CD8-positive, alpha-beta memory T cell (primary cell): ENCODE measurements at places on chromosomes 2 and 18.

DNA sequence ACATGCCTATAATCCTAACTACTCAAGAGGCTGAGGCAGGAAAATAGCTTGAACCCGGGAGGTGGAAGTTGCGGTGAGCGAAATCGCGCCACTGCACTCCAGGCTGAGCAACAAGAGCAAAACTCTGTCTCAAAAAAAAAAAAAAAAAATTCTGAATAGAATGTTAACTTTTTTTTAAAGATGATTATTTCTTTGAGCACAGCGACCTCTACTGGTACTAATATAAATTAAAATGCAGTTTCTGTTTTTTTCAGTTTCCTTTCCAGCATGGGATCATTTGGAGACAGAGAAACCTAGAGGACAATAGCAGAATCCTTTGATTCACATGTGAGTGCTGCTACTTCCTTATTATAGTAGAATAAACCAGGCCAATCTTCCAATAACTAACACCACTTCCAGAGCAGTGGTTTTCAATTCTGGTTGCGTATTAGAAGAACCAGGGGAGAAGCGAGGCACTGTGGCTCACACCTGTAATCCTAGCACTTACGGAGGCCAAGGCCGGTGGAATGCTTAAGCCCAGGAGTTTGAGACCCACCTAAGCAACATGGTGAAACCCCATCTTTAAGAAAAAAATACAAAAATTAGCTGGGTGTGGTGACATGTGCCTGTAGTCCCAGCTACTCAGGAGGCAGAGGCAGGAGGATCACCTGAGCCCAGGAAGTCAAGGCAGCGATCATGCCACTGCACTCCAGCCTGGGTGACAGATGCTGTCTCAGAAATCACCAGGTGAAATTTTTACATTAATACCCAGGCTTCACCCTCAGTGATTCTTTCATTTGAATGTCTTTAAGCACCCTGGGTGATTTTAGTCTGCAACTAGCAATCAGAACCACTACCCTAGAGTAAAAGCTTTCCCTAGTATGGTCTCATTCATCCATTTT, 10.1 kb downstream of the SRSF7 start:
- peaks cover 26% of the 10 kb centered on the region for H3K4me1 ChIP-seq
- H3K36me3 ChIP-seq = peaks cover 29% of the 10 kb centered on the region
- no peaks in the 10 kb centered on the region for H3K27me3 ChIP-seq
- peak; percentile 54 for DNase-seq
- no peak overlapping the region for H3K27ac ChIP-seq

DNA sequence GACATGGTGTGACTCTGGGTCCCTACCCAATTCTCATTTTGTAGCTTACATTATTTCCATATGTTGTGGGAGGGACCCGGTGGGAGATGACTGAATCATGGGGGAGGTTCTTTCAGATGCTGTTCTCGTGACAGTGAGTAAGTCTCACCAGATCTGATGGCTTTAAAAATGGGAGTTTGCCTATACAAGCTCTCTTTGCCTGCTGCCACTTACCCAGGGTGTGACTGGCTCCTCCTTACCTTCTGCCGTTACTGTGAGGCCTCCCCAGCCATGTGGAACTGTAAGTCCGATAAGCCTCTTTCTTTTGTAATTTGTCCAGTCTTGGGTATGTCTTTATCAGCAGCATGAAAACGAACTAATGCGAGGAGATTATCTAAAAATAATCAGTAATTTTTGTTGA, 1683.2 kb upstream of the SLC39A10 start:
- H3K4me1 ChIP-seq = no peaks in the 10 kb centered on the region
- no peak overlapping the region for H3K4me3 ChIP-seq
- H3K36me3 ChIP-seq = no peaks in the 10 kb centered on the region

- no peaks in the 10 kb centered on the region for H3K36me3 ChIP-seq
- no peak overlapping the region for H3K27ac ChIP-seq
- H3K4me1 ChIP-seq = no peaks in the 10 kb centered on the region
- no peak overlapping the region for H3K4me3 ChIP-seq
- no peaks in the 10 kb centered on the region for H3K27me3 ChIP-seq
- DNase-seq = no peak
Observed at GRCh38 chr18:55246278-55246677, 287.0 kb upstream of the CCDC68 start.

GRCh38 chr2:147456779-147457178, 388.1 kb upstream of the ACVR2A start:
- no peaks in the 10 kb centered on the region for H3K36me3 ChIP-seq
- no peaks in the 10 kb centered on the region for H3K27me3 ChIP-seq

GRCh38 chr18:35189510-35189909, 51.3 kb upstream of the ZNF397 start:
- H3K36me3 ChIP-seq = no peaks in the 10 kb centered on the region
- H3K4me1 ChIP-seq = no peaks in the 10 kb centered on the region
- no peak for DNase-seq

DNA sequence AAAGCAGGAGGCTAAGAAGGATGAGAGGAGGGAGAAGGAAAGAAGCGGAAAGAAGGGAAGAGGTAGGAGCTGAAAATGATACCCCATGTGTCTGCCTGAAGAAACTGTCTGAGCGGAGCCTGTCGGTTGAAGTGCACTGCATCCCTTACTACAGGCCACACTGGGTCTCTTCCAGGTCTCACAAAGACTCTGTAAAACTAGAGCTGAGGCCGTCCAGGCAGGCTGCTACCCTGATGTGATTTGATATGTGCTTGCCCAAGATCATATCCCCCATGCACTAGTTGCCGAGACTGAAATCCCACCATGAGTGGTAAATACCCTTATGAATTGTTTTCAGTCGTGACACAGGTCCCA, 134.4 kb downstream of the MAIP1 start:
- no peaks in the 10 kb centered on the region for H3K36me3 ChIP-seq
- no peak for DNase-seq
- H3K4me1 ChIP-seq = no peaks in the 10 kb centered on the region
- no peaks in the 10 kb centered on the region for H3K27me3 ChIP-seq
- H3K27ac ChIP-seq = no peak overlapping the region

- no peaks in the 10 kb centered on the region for H3K4me1 ChIP-seq
- DNase-seq = peak; percentile 19
- no peaks in the 10 kb centered on the region for H3K36me3 ChIP-seq
- no peak overlapping the region for H3K4me3 ChIP-seq
- no peaks in the 10 kb centered on the region for H3K27me3 ChIP-seq
Observed at GRCh38 chr2:128451084-128452023, 132.7 kb upstream of the HS6ST1 start.

- no peaks in the 10 kb centered on the region for H3K36me3 ChIP-seq
- no peaks in the 10 kb centered on the region for H3K4me1 ChIP-seq
- H3K27me3 ChIP-seq = no peaks in the 10 kb centered on the region
Observed at GRCh38 chr2:231288590-231288989, 90.2 kb downstream of the ARMC9 start.

DNA sequence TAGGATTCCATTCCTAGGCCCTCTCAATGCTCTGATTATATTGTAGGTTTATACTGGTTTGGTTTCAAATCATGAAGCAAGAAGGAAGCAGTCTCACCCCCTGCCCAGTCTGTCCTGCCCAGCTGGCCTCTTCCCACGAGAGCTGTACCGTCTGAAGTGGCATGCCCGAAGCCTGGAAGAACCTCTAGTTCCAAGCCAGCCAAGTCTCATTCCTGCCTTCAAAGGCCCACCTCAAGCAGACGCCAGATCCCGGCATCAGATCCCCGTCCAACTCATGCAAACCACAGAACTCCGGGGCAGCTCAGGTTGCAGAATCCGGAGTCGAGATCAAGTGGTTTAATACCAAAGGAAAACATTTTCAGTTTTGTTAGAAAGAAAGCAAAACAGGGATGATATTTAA, 234.4 kb downstream of the LPIN1 start:
- no peaks in the 10 kb centered on the region for H3K36me3 ChIP-seq
- no peaks in the 10 kb centered on the region for H3K4me1 ChIP-seq
- no peak overlapping the region for H3K4me3 ChIP-seq
- no peak for DNase-seq
- H3K27me3 ChIP-seq = no peaks in the 10 kb centered on the region

- no peaks in the 10 kb centered on the region for H3K36me3 ChIP-seq
- peak overlapping the region; percentile 22 for H3K27ac ChIP-seq
- no peak overlapping the region for H3K4me3 ChIP-seq
- no peak for DNase-seq
- H3K27me3 ChIP-seq = no peaks in the 10 kb centered on the region
- H3K4me1 ChIP-seq = peaks cover 14% of the 10 kb centered on the region
Observed at GRCh38 chr2:10034333-10035052, 8.9 kb upstream of the KLF11 start.

DNA sequence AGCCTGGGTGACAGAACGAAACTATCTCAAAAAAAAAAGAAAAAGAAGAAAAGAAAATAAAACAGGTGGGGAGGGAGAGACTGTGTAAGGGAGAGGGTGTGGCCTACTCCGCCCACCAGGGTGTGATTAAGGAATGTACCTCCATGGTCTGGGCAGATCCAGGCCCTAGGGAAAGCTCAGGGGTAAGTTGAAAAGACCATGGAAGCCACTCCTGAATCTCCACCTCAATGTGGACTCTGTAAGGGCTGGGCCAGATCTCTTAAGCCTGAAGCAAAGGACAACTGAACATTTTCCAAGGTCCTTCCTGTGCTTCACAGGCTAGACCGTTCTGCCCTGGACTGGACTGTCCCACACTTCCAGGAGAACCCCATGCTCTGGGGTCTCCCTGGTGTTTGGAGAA, 9.7 kb upstream of the ATG16L1 start:
- no peak overlapping the region for H3K4me3 ChIP-seq
- no peaks in the 10 kb centered on the region for H3K27me3 ChIP-seq
- peaks cover 48% of the 10 kb centered on the region for H3K4me1 ChIP-seq
- H3K27ac ChIP-seq = no peak overlapping the region

GRCh38 chr2:7115906-7116305, 198.7 kb downstream of the RNF144A start:
- no peaks in the 10 kb centered on the region for H3K27me3 ChIP-seq
- no peaks in the 10 kb centered on the region for H3K4me1 ChIP-seq
- no peaks in the 10 kb centered on the region for H3K36me3 ChIP-seq
- H3K27ac ChIP-seq = no peak overlapping the region
- no peak for DNase-seq
- no peak overlapping the region for H3K4me3 ChIP-seq

DNA sequence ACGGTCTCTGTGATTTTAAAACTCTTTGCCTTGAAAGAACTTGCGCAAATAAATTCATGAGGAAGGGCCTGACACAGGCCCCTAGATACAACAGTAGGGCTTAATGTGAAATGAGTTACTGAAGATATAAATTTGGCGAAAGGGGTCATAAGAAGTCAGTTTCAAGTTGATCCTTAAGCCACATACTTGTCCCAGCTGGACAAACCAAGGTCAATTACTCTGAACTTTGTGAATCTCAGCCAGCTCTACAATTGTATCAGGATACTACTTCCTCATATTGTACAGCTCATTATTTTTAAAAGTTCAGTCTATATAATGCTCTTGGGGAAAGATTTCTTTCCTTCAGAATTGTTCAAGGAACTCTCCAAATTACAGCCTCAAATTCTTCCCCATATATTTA, 432.8 kb downstream of the METTL4 start:
- DNase-seq = no peak
- no peak overlapping the region for H3K4me3 ChIP-seq
- no peaks in the 10 kb centered on the region for H3K36me3 ChIP-seq
- H3K27me3 ChIP-seq = no peaks in the 10 kb centered on the region
- H3K27ac ChIP-seq = no peak overlapping the region
- no peaks in the 10 kb centered on the region for H3K4me1 ChIP-seq

GRCh38 chr2:28567061-28567471, 71.2 kb downstream of the PLB1 start:
- H3K27me3 ChIP-seq = no peaks in the 10 kb centered on the region
- no peaks in the 10 kb centered on the region for H3K36me3 ChIP-seq
- H3K4me1 ChIP-seq = peaks cover 11% of the 10 kb centered on the region
- peak overlapping the region; percentile 38 for H3K27ac ChIP-seq

GRCh38 chr2:113978524-113979190, 88.8 kb downstream of the ACTR3 start:
- H3K27me3 ChIP-seq = no peaks in the 10 kb centered on the region
- no peak overlapping the region for H3K4me3 ChIP-seq
- H3K36me3 ChIP-seq = peaks cover 7% of the 10 kb centered on the region
- H3K4me1 ChIP-seq = no peaks in the 10 kb centered on the region
- H3K27ac ChIP-seq = no peak overlapping the region
- no peak for DNase-seq

DNA sequence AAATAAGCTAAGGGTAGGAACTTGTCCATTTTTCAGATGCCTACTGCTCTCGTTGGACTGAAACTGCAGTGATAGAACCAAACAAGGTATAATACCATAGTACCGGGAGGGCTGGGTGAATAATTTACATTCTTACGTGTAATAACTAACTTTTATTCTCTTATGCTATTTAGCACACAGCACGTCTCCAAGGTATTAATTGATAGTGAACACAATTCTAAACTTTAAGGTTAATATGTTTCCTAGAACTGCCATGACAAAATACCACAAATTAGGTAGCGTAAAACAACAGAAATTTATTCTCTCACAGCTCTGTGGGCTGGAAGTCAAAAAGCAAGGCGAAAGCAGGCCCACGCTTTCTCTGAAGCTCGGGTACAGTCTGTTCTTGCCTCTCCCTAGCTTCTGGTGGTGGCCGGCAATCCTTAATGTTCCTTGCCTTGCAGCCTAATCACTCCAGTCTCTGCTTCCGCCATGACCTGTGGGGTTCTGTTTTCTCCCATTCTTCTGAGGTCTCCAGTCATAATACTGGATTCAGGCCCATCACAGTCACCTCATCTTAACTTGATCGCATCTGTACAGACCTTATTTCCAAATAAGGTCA, 5.6 kb upstream of the BCL2 start:
- no peaks in the 10 kb centered on the region for H3K27me3 ChIP-seq
- no peak for DNase-seq
- H3K4me1 ChIP-seq = peaks cover 6% of the 10 kb centered on the region
- H3K36me3 ChIP-seq = no peaks in the 10 kb centered on the region
- H3K27ac ChIP-seq = no peak overlapping the region

DNA sequence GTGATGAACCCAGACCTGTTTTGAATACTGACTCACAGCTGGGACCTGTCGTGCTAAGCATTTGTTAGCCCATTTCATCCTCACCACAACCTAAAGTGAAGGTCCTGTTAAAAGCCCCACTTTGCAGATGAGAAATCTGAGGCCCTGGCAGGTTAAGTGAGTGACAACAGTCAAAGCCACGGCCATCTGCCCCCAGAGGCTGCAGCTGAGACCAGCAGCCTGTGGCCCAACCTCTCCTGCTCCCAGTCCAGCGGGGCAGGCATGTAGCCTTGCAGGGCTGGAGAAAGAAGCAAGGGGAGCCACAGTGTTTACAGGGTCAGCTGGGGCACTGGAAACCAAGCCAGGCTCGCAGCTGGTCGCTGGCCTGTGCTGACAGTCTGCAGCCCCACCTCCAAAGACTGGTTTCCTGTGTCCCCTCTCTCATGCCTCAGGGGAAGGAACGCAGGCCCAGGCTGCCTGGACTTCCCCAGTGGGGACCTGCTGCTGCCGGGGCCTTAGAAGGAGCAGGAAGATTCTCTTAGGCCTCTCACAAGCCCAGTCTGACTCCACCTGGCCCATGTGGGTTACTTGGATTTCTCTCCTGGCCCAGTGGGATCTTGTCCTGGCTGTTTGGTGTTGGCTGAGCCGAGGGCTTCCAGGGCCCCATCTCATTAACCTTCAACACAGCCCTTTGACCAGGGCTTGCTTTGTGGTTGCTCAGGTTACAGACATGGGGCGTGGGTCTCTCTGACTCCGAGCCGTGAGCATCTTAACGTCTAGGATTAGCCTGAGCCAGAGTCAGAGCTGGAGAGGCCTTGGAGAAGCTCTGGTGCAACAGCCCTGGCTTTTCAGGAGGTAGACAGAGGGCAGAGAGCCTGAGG, 1.7 kb downstream of the INPP5D start:
- H3K27ac ChIP-seq = peak overlapping the region; percentile 80
- peaks cover 52% of the 10 kb centered on the region for H3K4me1 ChIP-seq
- peak overlapping the region; percentile 100 for H3K4me3 ChIP-seq
- DNase-seq = no peak
